ENCODE measurements at places on chromosomes 4 and X.

DNA sequence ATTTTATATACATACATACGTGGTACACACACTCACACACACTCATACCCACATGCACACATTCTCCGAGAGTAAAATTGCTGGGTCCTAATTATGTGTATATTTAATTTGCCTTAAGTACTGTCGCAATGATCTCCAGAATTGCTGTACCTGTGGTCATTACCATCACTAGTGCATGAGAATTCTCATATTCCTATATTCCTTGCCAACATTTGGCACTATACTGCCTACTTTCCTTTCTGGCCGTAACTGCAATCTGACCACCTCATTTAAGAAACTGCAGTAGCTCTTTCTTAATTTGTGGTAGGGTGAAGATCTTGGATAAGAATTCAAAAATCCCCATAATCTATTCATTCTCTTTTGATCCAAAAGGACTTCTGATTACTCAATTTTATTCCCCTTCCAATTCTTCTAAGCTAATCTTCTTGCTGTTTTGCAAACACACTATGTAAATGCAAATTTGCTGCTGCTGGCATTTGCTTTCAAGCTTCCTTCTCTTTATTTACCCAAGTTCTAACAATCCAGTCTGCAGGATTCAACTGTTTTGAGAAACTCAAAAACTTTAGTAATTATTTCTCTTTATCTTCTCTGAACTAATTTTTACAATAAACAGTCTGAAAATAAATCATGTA, 45.1 kb downstream of the ASIC5 start:
- no peak for DNase-seq

DNA sequence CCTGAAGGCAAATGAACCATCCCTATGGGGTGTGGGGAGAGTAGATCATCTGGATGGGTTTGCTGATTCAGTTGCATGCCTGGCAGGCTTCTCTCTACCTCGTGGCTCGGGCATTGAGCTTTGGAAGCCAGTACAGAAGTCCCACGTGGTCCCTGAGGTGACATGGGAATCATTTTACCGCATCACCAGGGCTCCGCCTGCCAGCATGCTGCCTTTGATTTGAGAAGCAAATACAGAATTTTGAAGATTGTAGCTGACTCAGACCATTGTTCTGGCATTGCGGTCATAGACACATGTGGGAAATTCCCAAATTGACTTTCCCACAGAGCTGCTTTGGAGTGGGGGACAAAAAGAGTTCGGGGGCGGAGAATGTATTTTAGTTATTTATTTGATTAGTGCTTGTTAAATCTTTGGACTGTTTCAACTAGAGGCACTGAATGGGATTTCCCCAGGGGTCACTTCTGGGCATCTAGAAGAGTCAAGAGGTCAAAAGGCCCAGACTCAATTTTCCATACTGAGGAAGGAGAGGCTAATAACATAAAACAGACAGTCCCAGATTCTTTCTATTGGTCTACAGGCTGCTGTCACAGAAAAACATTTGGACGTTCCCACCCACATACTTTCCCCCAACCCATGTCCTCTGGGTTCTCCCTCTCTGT, 79.3 kb downstream of the NHSL2 start:
- no peak for DNase-seq

- no peak for DNase-seq
These were observed 824 bp downstream of the LRPAP1 start for GRCh38 chr4:3531318-3531878.

DNA sequence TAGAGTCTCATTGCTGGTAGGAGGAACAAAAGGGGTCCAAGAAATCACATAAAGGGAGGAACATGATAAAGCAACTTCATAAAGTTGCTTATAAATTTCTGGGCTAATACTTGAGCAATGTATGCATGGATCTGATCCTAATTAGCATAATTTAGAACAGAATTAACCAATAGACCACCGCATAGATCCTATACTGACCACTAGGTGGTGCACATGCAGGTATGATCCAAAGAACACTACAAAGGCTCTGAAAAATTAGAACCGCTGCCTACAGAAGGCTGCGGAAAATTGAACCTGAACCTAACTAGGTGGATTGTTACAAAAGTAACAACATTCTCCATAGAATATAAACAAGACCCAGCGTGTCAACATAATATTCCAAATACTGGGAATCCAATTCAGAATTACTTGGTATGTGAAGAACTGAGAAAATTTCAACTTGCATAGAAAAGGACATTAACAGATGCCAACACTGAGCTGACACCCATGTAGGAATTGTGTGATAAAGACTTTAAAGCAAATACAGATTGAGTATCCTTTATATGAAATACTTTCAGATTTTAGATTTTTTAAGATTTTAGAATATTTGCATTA, 23.3 kb downstream of the BRCC3 start:
- DNase-seq: no peak

DNA sequence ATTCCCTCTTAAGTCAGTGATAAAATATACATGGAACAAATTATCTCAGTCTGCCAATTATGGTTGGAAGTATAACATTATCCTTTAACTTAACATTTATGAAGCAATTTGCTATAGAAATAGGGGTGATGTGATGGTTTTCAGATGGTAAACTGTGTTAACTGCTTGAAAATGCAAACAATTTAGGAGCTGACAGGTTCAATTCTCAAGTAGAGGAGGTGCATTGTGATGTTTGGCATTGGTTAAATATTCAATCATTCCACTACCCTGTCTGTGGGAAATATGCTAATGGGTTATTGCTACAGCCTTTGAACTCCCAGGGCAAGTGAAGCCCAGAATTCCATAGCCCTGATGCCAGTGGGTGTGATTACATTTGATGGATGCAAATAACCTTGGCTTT, 243.4 kb upstream of the GK2 start:
- no peak for DNase-seq

- DNase-seq: no peak
These were observed 71.0 kb upstream of the LSM6 start for GRCh38 chr4:146104541-146104940.

DNA sequence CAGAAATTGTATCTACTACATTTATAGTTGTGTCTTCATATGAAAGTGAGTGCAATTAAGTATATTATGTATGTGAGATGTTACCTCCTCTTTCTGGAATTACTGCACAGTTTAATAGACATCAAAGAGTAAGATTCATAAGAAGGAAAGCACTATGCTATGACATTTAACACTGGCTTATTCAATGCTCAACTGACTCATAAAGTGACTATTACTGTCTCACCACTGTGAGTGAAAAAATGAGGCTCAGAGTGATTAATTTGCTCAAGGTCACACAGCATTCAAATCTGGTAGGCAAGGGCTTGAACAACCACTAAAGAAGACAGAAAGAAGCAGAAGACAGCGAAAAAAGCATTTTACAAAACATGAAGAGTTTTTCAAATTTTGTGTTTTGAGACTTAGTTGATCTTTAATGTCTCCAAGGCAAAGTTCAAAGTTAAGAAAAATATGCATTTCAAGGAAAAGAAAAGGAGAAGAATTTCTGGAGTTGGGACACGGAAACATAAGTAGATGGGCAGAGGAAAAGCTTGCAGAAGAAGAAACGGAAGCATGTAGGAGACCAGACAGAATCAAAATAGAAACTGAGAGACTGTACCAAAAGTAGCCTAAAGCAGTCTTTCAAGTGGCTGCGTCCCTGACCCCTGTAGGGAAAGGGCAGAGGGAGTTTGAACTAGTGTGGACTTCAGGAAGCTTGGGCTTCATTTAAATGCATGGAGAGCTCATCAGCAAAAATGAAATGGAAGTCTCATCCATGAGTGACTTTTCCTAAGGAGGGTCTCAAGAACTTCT, 66.3 kb downstream of the KCNIP4 start:
- no peak for DNase-seq

DNA sequence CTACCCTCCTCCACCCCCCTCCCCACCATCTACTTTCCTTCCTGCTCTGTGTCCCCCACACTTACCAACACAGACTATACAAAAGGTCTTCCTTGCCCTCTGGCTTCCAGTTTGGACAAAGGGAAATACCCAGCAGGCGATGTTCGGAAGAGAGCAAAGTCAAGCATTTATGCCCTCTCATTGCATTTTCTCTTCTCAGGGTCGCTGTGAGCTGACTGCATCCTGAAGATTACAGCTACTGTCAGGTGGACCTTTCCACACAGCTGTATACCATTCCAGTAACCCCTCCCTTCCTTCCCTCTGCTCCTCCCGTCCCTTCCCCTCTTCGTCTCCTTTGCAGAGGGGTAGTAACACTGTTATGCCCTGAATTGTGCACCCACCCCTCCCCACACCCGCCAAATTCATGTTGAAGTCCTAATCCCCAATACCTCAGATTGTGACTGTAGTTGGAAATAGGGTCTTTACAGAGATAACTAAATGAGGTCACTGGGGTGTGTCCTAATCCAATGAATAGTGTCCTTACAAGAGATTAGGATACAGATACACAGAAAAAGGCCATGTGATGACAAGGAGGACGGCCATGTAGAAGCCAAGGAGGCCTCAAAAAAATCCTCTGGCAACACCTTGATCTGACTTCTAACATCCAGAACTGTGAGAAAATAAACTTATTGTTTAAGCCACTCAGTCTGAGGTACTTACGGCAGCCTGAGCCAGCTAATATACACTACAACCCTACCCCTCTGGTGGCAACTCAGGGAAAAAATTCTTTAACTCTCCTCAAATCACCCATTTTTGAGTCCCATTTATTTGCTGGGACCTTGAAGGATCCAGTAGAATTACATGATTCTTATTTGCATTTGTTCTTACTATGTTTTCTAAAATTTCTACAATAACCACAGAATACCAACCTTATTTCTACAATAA, 11.7 kb downstream of the MORF4L2 start:
- DNase-seq: no peak

GRCh38 chrX:23805389-23805788, 22.4 kb downstream of the SAT1 start:
- DNase-seq: no peak

DNA sequence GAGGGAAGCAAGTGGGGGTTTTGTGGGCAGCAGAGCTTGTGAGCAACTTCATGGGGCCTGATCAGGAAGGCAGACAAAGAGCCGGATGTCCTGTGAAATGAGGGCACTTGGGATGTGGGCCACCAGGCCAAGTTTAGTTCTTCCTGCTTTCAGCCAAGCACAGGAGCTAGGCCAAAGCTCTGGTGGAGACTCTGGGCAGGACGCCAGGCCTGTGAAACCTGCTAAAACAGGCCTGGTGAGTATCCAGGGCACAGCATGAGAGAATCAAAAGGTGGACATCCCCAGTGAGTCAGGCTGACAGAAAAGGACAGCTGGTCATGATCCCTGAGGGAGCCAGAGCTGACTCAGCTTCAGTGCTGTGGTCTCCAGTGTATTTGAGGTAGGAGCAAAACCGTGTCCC, 95.7 kb downstream of the NPNT start:
- peak; percentile 92 for DNase-seq

DNA sequence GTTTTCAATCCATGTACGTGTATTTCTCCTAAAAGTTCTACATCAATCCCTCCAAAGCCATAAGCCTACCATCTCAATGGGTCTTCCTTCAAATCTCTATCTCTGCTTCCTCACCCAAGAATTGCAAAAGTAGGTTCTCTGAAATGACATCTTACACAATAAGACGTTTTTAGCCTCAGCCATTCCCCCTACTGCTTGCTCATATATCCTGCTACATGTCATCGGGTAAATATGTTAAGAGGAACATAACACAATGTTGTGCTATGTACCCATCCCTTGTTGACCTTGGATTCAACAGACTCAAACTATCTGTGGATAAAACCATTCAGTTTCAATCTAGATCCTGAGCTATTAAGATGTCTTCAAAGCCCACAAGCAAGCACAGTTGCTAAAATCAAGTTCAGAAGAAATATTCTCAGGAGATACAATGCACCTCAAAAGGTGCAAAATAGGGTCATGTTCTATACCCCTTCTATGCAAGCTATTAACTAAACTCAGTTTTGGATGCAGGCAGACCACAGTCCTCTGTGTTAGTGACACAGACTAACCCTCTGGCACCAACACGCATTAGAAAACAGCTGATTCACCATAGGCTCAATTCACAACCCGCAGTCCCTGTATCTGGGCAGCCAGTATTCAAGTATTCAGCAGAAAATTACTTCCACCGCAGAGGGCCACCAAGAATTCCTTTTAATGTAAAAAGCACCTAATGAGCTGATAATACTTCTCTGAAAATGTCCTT, 56.8 kb downstream of the CD99L2 start:
- DNase-seq: no peak

DNA sequence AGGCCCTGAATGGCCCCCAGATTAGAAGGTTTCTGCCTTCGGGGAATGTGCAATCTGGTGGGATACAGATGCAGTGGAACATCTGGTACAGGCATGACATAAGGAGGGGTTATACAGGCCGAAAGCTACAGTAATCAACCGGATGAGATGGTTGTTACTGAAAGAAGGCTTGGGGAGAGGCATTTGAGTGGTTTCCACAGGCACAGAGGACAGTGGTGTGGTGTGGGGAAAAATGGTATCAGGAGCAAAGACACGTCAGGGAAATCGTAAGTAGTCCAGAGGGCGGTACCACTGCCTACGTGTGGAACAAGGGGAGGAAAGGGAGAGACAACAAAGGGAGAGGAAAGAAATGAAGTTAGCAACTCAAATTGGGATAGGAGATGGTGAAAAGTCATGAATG, 3.0 kb downstream of the PDLIM3 start:
- no peak for DNase-seq

- DNase-seq: no peak
These were observed 44.2 kb downstream of the EIF2S3 start for GRCh38 chrX:24098932-24099331.

DNA sequence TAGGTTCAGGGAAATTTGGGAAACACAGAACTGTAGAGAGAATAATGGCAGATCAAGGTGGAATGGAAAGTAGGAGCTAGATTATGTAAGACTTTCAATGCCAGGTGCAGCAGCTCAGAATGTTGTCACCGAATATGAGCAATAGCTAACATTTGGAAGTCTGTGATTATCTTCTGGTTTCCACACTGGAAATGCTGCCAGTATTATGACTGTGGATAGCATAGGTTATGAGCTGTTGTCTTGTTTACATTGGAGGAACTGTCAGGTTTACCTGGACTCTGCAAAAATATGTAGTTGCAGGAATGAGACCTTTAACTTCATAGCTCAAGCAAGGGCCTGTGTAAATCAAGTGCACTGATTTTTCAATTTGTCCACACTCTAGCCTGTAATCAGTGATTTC, 26.0 kb upstream of the TAF9B start:
- DNase-seq: no peak

DNA sequence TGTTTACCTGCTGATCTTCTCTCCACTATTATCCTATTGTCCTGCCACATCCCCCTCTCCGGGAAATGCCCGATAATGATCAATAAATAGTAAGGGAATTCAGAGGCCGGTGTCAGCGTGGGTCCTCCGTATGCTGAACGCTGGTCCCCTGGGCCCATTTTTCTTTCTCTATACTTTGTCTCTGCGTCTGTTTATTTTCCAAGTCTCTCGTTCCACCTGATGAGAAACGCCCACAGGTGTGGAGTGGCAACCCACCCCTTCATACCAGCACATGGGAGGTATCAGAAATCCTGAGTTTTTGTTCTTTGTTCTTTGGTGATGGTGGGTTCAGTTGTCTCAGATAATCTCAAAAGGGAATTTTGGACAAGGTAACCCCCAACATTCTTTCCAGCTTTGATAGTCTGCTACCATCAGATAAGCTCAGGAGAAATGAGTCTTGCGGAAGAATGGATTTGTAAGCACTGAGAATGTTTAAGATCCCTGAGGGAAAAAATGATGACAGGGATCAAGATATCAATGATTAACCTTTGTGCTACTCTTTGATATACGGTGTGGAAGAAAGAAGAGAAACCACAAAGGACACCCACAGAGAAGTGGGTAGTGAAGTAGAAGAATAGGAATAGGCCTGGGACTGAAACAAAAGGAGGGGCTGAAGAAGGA, 117.9 kb downstream of the CEP44 start:
- DNase-seq: no peak

Measured in GM04504 (cell line).